ENCODE measurements at places on chromosomes 1 and 21.

DNA sequence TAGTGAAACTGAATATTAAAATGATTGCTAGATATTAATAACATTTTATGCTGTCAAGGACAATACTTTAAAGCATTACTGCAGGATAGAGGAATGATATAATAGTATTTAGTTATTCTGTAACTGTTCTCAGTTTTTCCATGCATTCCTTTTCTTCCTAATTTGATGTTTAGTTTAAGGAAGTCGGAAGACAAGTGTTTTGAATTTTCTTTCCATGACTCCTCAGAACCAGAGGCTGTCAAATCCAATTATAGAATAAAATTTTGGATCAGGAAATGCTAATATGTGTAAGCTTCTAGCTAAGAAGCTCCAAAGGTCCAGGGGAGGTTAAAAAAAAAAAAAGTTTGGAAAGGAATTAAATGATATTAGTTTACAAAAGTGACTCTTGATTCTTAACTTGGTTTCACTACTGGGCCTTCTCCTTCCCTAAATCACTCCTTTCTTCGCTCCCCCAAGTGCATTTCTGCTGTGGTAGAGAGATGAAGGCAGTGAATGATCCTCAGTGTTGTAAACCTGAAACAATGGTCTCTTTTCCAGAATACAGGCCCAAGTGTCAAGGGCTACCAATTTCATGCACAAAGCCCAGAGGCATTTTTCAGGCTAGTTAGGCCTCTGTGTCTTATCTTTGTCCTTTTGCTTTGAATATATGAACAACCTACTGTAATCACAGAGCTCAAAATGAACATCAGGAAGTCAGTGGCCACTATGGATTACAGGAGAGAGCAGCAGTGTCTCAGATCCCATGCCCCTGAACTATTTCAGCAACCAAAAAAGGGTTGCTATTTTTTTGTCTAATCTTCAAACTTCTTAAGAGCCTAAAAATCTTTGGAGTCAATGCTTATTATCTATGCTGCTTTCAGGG, 6.2 kb downstream of the ADSS2 start:
- DNase-seq: no peak

DNA sequence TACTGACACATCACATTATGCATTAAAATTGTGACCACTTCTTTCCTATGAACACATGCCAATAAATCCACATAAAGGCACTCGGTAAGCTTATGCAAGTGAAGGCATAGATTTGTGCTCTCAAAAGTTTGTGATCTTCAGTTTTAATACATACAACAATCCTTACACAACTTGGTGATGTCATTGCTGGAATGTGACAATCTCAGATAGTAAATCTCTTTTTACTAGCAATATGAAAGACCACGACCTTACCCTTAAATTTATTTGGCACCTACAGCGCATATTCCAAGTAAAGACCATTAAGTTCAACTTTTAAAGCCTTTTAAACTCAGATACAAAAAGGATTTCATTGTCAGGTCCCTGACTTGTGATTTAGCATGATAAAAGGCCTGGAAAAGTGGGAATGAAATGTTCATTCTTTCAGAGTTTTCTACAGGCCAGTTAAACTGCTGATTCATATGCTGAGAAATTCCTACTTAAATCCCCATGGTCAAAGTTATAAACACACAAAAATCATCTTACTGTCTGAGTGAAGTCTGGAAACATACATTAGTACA, 157.4 kb downstream of the SIPA1L2 start:
- peak; percentile 56 for DNase-seq

DNA sequence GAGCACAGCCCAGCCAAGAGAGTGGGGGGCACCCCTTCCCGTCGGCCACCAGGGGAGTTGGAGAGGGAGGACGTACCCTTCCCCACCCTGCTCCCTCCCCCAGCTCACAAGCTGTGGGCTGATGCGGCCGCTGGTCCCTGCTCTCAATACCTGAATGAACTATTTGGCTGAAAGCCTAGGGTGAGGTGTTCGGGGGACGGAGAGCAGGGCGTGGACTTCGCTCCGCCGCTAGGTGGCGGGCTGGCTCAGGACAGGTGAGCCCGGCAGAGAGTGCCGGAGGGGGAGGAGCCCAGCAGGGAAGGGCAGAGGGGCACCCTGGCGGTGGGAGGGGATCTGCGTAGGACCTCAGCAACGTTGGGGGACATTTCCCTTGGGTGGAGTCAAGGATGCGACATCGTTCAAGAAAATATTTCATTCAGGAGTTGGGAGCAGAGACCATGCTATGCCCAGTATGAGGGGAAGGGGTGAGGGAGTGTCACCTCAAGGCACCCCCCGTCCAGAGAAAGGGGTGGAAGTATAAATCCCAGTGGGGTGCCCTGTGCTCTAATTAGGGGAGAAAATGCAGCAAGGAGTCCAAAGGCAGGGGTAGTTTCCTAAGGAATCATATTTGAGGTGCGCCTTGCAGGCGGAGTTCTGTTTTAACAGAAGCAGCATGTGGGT, 12.0 kb upstream of the RHBG start:
- no peak for DNase-seq

GRCh38 chr1:4724695-4725250, 70.4 kb downstream of the AJAP1 start:
- no peak for DNase-seq

- DNase-seq: no peak
Measured at GRCh38 chr1:65065524-65066418, 82.2 kb upstream of the AK4 start.

GRCh38 chr21:43333298-43334062, 93.5 kb downstream of the SIK1 start:
- DNase-seq: peak; percentile 89

- DNase-seq: peak; percentile 92
Measured at GRCh38 chr1:162538815-162539431, 22.6 kb upstream of the UAP1 start.

GRCh38 chr1:240582953-240583352, 29.0 kb downstream of the GREM2 start:
- DNase-seq: peak; percentile 13

DNA sequence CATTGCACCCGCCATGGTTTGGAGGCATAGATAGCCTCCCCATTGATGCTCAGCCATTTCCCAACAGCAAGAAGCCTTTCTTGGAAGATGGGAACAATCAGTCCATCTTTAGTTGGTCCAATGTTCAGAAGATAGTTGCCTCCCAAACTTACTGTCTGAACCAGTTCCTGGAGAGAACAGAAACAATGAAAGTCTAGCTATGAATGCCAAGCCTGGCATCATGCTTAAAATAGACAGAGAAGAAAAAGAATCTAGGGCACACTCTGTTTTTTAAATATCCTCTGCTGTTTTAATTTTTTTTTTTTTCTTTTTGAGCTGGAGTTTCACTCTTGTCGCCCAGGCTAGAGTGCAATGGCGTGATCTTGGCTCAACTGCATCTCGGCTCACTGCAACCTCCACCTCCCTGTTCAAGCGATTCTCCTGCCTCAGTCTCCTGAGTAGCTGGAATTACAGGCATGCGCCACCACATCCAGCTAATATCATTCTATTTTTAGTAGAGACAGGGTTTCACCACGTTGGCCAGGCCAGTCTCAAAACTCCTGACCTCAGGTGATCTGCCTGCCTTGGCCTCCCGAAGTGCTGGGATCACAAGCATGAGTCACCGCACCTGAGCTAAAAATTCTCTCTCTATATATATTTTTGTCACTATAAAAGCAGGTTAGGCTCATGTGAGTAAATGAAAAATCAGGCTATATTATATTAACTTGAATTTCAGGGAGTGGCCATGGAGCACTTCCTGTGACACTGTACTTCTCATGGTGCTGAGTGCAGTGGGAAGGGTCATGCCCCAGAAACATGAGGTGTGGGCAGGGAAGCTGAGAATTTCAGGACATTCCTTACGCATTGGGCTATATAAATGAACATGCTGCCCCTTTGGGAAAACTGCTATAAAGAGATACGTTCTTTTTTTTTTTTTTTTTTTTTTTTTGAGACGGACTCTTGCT, 19.1 kb downstream of the FUCA1 start:
- no peak for DNase-seq
